ENCODE measurements at places on chromosomes 2 and 18. TPM values are rescaled to one million over a fixed set of nuclear protein-coding genes. Genes with fewer than 3 reads are reported as not detected.
A peak's percentile ranks its signal among the peaks of the same experiment; 100 is the strongest.

DNA sequence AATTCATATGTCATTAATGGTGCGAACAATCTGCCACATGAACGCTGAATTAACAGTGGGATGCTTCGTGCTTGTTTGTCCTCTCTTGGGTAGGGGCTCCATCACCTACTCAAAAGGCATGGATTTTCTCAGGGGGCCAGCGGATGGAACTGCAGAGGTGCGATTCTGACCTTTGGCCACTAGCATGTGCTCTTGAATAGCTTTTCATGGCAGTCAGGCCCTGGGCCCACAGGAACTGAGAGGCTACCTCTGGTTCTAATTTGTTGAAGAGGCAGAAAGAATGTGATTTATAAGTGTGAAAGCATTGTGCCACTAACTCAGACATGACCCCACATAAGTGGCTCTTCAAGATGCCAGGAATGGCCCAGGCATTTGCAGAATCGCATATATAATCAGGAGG is 283.2 kb downstream of the INSIG2 start:
- no peak overlapping the region for H3K27ac ChIP-seq
- DNase-seq: peak; percentile 82
- no peaks in the 10 kb centered on the region for H3K36me3 ChIP-seq
- no peak overlapping the region for H3K4me3 ChIP-seq

DNA sequence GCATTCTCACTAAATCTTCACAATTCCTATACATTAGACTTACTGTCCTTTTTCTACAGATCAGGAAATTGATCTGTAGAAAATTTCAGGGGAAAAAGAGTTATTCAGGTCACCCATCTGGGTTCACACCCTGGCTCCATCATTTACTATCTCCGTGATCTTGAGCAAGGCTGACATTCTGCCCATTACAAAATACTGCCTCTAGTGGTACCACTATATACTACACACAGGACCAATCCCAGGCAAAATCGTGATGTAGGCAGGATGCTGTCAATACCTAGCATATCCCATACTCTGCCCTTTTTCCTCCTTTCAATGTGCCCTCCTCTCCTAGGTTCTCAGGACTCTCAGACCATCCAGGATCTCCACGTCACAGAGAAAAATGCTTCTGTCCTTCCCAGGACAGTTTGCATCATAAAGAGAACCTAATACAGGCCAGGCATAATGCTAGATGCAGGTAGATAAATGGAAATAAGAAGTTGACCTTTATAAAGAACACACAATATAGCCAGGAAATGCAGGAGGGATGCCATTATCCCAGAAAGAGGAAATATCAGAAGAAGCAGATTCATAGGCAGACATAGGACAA is 101.9 kb downstream of the CDH20 start:
- H3K4me3 ChIP-seq: no peak overlapping the region
- H3K4me1 ChIP-seq: no peaks in the 10 kb centered on the region
- H3K36me3 ChIP-seq: no peaks in the 10 kb centered on the region
- no peaks in the 10 kb centered on the region for H3K27me3 ChIP-seq
- DNase-seq: peak; percentile 23

The GCG gene
- not detected for total RNA-seq

The AGXT gene
- total RNA-seq: not detected

DNA sequence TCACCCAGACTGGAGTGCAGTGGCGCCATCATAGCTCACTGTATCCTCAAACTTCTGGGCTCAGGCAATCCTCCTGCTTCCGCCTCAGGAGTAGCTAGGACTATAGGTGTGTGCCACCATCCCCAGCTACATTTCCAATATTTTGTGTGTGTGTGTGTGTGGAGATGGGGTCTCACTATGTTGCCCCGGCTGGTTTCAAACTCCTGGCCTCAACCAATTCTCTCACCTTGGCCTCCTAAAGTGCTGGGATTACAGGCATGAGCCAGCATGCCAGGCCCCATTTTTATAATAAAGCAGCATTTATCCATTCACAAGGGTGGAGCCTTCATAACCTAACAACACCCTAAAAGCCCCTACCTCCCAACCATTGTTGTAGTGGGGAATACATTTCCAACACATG is 52.5 kb upstream of the DTNB start:
- H3K27ac ChIP-seq: no peak overlapping the region
- no peaks in the 10 kb centered on the region for H3K36me3 ChIP-seq
- peaks cover 16% of the 10 kb centered on the region for H3K27me3 ChIP-seq
- no peak overlapping the region for H3K4me3 ChIP-seq
- no peaks in the 10 kb centered on the region for H3K4me1 ChIP-seq

- H3K4me3 ChIP-seq: no peak overlapping the region
- no peaks in the 10 kb centered on the region for H3K27me3 ChIP-seq
- no peaks in the 10 kb centered on the region for H3K36me3 ChIP-seq
- H3K4me1 ChIP-seq: peaks cover 4% of the 10 kb centered on the region
- no peak for DNase-seq
These were observed 24.5 kb upstream of the PELI1 start for GRCh38 chr2:64168756-64169155.

Data from GM23248 (cell line).